ENCODE measurements at places on chromosomes 2 and 18.

DNA sequence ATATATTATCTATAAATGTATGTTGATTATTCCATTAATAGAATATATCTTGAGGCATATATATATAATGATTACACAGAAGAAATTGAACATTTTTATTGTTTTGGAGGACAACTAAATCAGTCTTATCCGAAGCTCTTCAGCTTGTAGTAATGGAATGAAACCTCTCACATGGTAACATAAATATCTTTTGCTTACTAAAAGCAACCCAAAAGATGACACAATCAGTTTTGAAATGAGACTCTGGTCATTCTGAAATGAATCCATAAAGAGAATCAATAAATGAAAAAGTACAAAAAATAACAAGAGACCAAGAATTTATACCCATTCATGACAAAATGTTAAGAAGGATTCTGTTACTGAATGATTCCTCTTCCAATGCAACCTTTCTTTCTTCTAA, 110.2 kb downstream of the FIGN start:
- DNase-seq: no peak

DNA sequence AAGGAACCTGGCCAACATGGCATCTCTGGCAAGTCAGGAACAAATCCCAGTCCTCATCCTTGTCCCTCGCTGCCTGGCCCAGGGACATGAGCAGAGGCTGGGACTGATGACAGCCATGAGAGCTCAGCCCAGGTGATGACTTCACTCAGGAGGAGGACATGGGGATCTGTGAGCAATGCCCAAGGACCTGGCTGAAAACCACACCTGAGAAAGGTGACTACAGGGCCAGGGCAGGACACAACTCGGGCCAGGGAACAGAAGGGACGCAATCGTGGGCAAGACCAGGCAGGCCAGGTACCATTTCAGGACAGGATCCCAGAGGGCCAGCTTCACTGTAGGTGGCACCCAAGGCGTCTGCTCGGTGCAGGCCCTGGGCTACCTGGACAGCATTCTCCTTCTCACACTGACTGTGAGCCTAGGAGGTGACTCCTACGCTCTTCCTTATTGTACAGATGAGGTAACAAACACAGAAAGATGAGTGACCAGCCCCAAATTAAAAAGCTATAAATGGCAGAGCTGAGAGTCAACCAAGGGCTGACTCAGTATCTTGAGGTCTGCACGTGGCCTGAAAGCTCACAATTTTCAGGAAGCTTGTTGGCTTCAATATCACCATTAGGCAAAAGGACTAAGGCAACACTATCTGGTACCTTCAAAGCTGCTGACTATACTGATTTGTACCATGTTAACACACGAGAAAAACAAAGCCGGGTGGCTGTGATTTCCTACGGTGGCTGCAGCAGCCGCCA, 141.1 kb downstream of the EIPR1 start:
- DNase-seq: no peak

- DNase-seq: no peak
Measured at GRCh38 chr2:85034158-85034557, 63.2 kb downstream of the KCMF1 start.

GRCh38 chr18:74477771-74478170, 18.4 kb upstream of the CNDP2 start:
- no peak for DNase-seq

DNA sequence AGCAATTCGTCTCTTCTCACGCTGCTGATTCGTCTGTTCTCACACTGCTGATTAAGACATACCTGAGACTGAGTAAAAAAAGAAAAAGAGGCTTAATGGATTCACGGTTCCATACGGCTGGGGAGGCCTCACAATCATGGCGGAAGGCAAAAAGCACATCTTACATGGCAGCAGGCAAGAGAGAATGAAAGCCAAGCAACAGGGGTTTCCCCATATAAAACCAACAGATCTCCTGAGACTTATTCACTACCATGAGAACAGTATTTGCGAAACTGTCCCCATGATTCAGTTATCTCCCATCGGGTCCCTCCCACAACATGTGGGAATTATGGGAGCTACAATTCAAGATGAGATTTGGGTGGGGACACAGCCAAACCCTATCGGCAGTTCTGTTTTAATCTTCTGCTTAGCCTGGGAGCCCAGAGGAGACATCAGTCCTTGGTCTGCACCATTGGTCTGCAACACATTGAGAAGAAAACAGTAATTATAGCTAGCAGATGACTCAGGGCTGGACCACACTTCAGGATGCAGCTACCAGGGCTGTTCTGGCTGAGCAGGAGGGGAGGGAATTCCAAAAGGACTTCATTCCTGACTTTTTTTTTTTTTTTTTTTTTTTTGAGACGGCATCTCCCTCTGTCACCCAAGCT, 69.4 kb downstream of the CABLES1 start:
- no peak for DNase-seq

DNA sequence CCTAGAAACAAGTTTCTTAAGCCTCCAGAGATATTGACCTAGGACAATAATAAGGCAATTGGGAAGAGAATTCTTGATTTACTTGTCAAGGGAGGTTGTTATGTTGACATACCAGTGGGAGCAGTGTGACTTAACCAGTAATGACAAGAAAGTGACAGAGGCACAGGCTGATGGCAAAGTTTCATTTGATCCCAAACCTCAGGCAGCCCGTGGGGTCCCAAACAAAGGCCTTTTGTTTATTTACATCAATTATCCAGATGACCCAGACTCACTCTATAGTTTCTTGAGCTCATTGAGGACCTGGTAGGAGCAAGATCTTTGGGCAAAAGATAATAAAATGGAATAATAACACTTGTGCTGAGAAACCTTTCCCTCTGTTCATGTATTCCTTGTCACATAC, 336.8 kb downstream of the ARL6IP6 start:
- no peak for DNase-seq

- DNase-seq: no peak
Measured at GRCh38 chr2:52383541-52383940, 1351.6 kb upstream of the NRXN1 start.

DNA sequence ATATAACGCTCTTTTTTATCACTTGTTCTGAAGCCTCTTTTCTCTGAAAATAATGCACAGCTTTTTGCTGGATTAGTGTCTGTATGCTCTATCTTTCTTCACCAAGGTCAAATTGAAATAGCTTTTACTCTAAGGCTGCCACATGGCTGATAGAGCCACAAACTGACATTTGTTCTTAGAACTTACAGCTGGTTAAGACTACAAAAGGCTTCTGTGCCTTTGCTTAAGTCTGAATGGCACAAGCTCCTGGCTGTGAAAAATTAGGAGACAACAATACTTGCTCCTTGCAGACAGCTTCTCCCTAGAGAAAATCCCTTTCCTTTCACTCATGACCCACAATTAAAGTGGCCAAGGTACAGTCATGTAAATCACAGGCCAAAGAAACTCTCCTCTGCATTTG, 515.3 kb downstream of the DSC3 start:
- DNase-seq: no peak

GRCh38 chr2:134549104-134549503, 169.7 kb downstream of the TMEM163 start:
- DNase-seq: no peak

DNA sequence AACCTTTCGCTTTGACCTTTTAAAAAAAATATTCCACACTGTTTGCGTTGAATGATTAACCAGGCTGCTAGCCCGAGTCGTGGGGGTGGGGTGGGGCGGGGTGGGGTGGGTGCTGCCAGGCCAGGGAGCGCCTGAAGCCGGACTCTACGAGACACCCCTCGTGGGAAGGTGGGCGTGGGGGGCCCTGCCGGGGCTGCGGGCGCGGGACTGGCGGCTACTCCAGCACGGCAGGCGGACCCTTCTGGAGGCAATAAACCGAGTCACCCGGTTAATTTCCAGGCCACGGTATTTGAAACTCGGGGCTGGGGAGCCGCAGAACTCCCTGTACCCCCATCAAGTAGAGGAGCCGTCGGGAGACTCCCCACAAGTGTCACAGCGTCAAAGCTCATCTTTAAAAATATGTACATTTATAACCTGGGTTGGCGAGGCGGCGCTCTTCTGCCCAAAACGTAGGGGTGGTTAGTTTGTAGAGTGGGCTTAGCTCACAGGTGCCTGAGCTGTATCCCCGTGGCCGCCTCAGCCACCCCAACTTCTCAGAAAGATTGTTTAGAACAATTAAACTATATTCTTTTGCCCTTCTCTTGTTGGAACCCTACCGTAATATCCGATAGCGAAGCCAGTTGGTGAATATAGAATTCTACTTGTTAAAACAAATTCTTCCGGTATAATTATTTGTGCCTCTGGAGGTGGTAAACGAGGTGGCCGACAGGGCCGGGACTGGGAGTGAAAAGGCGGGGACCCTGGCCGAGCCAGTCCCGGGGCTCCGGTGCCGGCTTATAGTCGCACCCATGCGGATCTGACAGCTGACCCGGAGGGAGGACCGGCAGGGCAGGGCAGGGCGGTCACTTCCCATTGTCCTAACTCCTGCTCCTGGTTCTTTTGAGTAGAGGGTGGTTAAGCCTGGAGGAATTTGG, 1.4 kb downstream of the B3GNT2 start:
- peak; percentile 39 for DNase-seq

GRCh38 chr18:3716116-3716660, 266.2 kb downstream of the TGIF1 start:
- DNase-seq: no peak

DNA sequence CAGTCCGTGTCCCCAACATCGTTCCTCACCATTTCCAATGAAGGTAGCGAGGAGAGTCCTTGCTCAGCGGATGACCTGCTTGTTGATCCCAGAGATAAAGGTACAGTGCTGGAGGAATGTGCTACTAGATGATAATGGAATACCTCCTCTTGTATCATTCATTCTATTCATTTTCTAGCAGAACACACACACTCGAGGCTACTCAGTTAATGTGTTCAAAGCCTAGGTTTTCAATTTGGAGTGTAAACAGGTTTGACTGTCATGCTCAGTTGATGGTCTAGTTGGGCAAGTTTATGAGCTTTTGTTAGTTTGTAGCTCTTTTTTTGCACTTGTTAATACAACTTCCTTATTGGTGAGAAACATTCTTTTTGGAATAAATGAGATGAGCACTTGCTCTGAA, 114.2 kb downstream of the ICA1L start:
- DNase-seq: no peak

All from astrocyte of the hippocampus (primary cell).